ENCODE measurements at places on chromosomes 1 and 21. TPM values are rescaled to one million over a fixed set of nuclear protein-coding genes. Genes with fewer than 3 reads are reported as not detected.
A peak's percentile ranks its signal among the peaks of the same experiment; 100 is the strongest.

DNA sequence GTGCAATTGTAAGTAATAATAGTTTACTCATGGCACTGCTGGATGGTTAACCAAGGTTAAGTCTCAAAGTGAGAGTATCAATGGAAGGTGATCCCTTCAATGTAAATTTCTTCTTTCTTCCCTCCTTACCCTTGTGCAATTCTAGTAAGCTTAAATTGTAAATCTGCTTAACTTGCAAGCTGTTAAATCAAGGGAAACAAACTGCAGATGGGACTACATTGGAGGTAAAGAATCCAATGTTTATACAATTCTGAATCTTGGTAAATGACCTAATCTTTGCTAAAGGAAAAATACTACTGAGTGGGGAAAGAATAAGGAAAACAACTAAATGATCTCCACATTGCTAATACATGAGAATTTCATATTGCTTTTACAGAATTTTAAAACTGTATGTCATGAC lies 6.7 kb upstream of the CD55 start:
- DNase-seq = no peak
- H3K4me1 ChIP-seq = peaks cover 12% of the 10 kb centered on the region
- H3K27ac ChIP-seq = no peak overlapping the region

DNA sequence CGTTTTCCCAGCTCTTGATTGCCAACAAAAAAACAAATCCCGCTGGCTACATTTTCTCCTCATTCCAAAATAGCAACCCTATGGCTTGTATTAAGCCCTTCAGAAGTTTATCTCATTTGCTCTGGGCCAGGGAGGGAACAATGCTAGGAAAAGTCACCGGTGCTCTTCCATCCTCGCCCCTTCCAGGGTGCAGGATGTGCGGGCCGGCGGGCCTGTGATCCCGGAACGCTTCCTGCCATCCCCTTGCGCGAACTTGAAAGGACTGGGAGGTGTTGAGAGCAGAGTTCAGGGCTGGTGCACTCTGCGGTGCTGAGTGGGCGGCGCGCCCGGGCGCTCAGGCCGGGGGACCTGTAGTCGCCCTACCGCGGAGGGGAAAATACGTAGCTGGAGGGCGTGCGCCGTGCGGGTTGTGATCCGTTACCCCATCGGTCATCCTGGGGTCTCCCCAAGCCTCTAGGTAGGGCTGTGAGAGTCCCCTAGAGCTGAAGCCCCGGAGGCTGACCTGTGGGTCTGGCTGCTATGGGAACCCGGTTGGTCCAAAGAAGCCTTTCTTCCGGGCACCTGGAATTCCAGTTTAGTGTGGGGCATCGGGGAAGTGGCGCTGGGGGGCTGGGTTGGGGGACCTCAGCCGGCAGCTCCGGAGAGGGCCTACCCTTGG lies 13.1 kb downstream of the NR5A2 start:
- H3K36me3 ChIP-seq = no peaks in the 10 kb centered on the region
- peak; percentile 86 for DNase-seq
- peaks cover 40% of the 10 kb centered on the region for H3K4me1 ChIP-seq
- peaks cover 81% of the 10 kb centered on the region for H3K27me3 ChIP-seq
- H3K27ac ChIP-seq = no peak overlapping the region

GRCh38 chr1:170009551-170009950 lies 64.9 kb downstream of the KIFAP3 start:
- no peaks in the 10 kb centered on the region for H3K36me3 ChIP-seq
- no peaks in the 10 kb centered on the region for H3K4me1 ChIP-seq
- no peak overlapping the region for H3K27ac ChIP-seq
- no peak overlapping the region for H3K4me3 ChIP-seq
- DNase-seq = no peak
- H3K27me3 ChIP-seq = no peaks in the 10 kb centered on the region

DNA sequence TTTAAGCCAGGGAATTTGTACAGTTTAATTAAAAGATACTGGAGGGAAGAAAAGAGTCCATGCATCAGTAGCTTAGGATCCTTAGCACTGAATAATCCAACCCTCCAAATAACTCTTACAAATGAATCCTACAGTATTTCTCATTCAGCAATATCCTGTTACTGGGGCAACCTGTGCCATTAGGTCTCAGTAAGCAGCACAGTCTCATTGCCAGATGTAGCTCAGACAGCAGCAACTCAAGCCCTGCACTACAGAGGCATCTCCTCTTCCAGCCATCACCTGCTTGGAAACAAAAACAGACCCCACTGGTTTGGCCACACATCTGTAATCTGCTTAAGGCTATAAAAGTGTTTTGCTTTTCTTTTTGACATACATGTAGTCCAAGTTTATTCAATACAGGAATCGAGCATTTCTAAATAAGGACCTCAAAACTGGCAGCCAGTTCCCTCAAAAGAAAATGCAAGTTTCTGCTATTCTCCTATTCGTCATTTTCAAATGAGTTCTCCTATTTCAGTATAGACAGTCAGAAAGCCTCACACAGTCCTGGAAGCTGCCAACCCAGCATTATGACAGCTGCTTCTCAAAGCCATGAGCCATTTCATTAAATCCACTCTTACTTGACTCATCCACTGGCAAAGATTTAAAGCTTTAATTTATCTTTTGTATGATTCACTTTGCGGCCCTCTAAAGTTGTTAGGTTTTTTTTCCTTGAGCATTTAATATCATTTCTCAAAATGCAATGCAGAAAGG lies 129.0 kb downstream of the APP start:
- no peak overlapping the region for H3K27ac ChIP-seq
- no peak overlapping the region for H3K4me3 ChIP-seq
- H3K27me3 ChIP-seq = no peaks in the 10 kb centered on the region
- DNase-seq = no peak
- H3K36me3 ChIP-seq = no peaks in the 10 kb centered on the region

Gene AMY1A
- 1.2 TPM for total RNA-seq

- H3K27me3 ChIP-seq = no peaks in the 10 kb centered on the region
- H3K27ac ChIP-seq = no peak overlapping the region
- H3K4me3 ChIP-seq = no peak overlapping the region
- peak; percentile 75 for DNase-seq
These were observed 12.9 kb downstream of the ARHGEF16 start for GRCh38 chr1:3467096-3468036.

- H3K27ac ChIP-seq = peak overlapping the region; percentile 7
- no peak overlapping the region for H3K4me3 ChIP-seq
- H3K36me3 ChIP-seq = no peaks in the 10 kb centered on the region
- H3K27me3 ChIP-seq = no peaks in the 10 kb centered on the region
These were observed 63.1 kb downstream of the CDC42BPA start for GRCh38 chr1:227255086-227255732.

Gene OR2L2
- total RNA-seq = under 0.01 TPM

DNA sequence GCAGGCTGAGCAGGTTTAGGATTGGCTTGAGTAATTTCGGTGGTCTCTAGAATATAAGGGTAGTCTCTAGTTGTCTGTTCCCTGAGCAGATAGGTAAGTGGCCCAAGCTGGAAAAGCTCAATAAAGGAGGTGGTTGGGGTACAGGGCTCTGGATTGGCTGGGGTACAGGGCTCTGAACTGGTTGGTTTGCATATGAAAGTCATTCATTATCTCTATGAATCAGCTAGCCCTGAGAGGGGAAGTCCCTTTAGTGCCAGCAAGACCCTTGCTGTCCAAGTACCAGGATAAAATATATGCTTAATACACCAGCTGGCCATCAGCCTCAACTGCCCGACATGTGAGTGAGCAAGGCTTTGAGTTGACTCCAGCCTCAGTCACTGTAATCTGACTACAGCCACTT lies 93.0 kb downstream of the ZBTB18 start:
- no peaks in the 10 kb centered on the region for H3K36me3 ChIP-seq
- DNase-seq = no peak
- no peak overlapping the region for H3K4me3 ChIP-seq
- no peaks in the 10 kb centered on the region for H3K4me1 ChIP-seq
- H3K27ac ChIP-seq = no peak overlapping the region

GRCh38 chr21:28885853-28886177 lies 106.9 kb downstream of the LTN1 start:
- H3K4me3 ChIP-seq = no peak overlapping the region
- DNase-seq = no peak
- H3K4me1 ChIP-seq = peaks cover 4% of the 10 kb centered on the region
- H3K36me3 ChIP-seq = peaks cover 11% of the 10 kb centered on the region
- no peaks in the 10 kb centered on the region for H3K27me3 ChIP-seq
- H3K27ac ChIP-seq = peak overlapping the region; percentile 86

Gene ZBED6
- 15.8 TPM for total RNA-seq

DNA sequence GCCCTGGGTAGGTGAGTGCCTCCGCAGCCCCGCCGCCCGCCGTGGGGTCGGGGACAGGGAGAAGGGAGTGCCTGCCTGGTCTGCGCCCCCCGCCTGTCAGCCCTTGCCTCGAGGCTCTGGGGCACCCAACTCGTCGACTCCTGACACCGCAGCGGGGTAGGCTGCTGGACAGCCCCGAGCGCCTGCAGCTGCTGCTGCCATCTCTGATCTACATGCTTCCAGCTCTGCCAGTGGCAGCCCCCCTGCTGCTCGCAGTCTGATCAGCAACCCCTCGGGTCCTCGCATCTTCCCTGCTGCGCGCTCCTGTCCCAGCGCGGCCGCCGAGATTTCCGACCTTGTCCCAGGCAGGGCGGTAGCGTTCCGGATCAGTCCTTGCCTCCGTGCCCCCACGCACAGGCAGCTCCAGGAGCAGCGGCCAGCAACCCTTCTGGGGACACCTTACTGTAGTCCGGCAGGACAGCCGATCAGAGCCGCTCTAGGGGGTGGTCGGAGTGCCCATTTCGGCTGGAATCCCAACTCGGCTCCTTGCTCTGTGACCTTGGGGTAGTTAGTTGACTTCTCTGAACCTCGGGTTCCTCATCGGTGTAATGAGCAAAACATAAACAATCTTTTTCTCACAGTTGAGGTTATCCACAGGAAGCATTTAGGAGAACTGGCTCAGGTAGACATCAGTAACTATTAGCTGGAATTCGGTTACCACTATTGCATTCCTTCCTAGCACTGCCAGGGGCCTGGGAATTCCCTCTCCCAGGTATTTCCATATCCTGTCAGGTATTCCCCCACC lies 540 bp downstream of the BCAN start:
- DNase-seq = no peak
- H3K36me3 ChIP-seq = no peaks in the 10 kb centered on the region
- H3K27me3 ChIP-seq = peaks cover 41% of the 10 kb centered on the region
- H3K4me1 ChIP-seq = peaks cover 14% of the 10 kb centered on the region
- H3K4me3 ChIP-seq = peak overlapping the region; percentile 34

Gene PTGS2
- total RNA-seq = 34.3 TPM

DNA sequence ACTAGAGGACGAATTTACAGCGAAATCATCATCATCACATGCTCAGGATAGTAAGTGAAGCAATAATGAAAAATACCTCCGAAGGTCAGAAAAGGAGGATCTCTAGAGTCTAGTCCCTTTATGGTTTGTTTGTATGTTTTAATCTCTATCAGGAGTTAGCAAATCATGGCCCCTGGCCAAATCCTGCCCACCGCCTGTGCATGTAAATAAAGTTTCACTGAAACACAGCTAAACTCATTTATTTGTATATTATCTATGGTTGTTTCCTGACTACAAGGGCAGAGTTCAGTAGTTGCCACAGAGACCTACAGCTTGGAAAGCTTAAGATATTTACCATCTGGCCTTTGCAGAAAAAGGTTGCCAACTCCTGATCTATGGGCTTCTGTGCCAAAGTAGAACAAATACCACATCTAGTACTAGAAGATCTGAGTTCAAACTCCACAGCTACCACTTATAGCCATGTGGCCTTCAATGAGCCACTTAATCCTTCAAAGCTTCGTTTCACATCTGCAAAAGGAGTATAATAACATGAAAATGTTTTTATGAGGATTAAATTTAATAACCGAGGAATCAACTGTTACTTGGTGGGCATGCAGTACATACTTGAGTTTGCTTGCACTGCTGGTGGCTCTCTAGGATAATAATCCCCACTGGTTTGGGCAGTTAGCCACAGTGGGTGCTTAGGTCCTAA lies 94.0 kb upstream of the KIF26B start:
- no peaks in the 10 kb centered on the region for H3K36me3 ChIP-seq
- no peak for DNase-seq
- H3K27ac ChIP-seq = no peak overlapping the region
- no peaks in the 10 kb centered on the region for H3K4me1 ChIP-seq
- no peaks in the 10 kb centered on the region for H3K27me3 ChIP-seq

Gene SRSF11
- total RNA-seq = 270 TPM

GRCh38 chr1:15153842-15154479 lies 414 bp downstream of the TMEM51 start:
- DNase-seq = peak; percentile 48
- peak overlapping the region; percentile 92 for H3K4me3 ChIP-seq
- no peaks in the 10 kb centered on the region for H3K27me3 ChIP-seq
- no peaks in the 10 kb centered on the region for H3K36me3 ChIP-seq
- H3K4me1 ChIP-seq = peaks cover 17% of the 10 kb centered on the region
- H3K27ac ChIP-seq = peak overlapping the region; percentile 90

GRCh38 chr1:179206812-179207211 lies 22.7 kb downstream of the ABL2 start:
- DNase-seq = no peak
- peaks cover 9% of the 10 kb centered on the region for H3K4me1 ChIP-seq
- H3K36me3 ChIP-seq = no peaks in the 10 kb centered on the region
- no peak overlapping the region for H3K4me3 ChIP-seq
- no peak overlapping the region for H3K27ac ChIP-seq
- H3K27me3 ChIP-seq = no peaks in the 10 kb centered on the region

- no peaks in the 10 kb centered on the region for H3K36me3 ChIP-seq
- no peak overlapping the region for H3K4me3 ChIP-seq
- no peaks in the 10 kb centered on the region for H3K4me1 ChIP-seq
- no peaks in the 10 kb centered on the region for H3K27me3 ChIP-seq
- no peak for DNase-seq
These were observed 880.2 kb downstream of the LTN1 start for GRCh38 chr21:28112511-28112910.

Gene RABGAP1L
- total RNA-seq = 173 TPM

GRCh38 chr1:51756290-51756689 lies 122.2 kb downstream of the NRDC start:
- no peaks in the 10 kb centered on the region for H3K4me1 ChIP-seq
- no peak overlapping the region for H3K4me3 ChIP-seq
- no peak for DNase-seq
- no peaks in the 10 kb centered on the region for H3K27me3 ChIP-seq
- H3K27ac ChIP-seq = no peak overlapping the region
- H3K36me3 ChIP-seq = no peaks in the 10 kb centered on the region

- H3K27ac ChIP-seq = no peak overlapping the region
- peaks cover 16% of the 10 kb centered on the region for H3K4me1 ChIP-seq
- H3K4me3 ChIP-seq = peak overlapping the region; percentile 90
- H3K27me3 ChIP-seq = no peaks in the 10 kb centered on the region
- H3K36me3 ChIP-seq = peaks cover 10% of the 10 kb centered on the region
These were observed 1.5 kb downstream of the ZNF691 start for GRCh38 chr1:42847721-42848460.

DNA sequence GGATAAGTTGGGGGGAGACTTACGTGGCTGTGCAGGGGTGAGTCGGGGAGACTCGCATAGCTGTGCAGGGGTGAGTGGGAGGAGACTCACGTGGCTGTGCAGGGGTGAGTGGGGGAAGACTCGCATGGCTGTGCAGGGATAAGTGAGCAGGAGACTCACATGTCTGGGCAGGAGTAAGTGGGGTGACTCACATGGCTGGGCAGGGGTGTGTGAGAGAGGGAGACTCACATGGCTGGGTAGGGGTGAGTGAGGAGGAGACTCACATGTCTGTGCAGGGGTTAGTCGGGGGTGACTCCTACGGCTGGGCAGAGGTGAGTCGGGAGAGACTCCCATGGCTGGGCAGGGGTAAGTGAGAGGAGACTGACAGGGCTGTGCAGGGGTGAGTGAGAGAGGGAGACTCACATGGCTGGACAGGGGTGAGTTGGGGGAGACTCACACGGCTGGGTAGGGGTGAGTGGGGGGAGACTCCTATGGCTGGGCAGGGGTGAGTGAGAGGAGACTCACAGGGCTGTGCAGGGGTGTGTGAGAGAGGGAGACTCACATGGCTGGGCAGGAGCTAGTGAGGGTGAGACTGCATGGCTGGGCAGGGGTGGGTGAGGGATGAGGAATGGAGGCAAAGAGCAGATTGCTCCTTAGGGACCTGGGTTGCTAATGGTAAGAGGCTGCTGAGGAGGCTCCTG lies 56.0 kb upstream of the ABCG1 start:
- H3K4me1 ChIP-seq = no peaks in the 10 kb centered on the region
- no peak overlapping the region for H3K27ac ChIP-seq
- H3K36me3 ChIP-seq = no peaks in the 10 kb centered on the region
- H3K4me3 ChIP-seq = no peak overlapping the region
- no peaks in the 10 kb centered on the region for H3K27me3 ChIP-seq
- no peak for DNase-seq

Measured in upper lobe of left lung (tissue), 6 donors.